ENCODE measurements at places on chromosomes 3 and 15.

DNA sequence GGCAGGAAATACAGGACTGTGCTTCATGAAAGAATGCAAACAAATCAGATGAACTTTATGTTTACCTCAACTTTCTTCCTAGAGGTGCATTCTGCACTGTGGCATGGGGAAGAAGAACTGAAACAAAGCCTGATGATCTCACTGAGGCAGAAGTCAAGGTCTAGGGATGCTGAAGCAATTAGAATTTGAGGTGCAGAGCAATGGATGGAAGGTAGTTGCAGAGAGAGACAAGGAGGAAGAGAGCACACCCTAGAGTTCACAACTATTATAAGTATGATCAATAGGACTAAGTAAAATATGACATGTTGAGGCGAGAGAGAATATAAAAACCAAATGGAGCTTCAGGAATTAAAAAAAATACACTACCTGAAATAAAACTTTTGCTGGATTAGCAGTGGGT, 420.1 kb downstream of the EDEM1 start:
- ATAC-seq, result no peak

DNA sequence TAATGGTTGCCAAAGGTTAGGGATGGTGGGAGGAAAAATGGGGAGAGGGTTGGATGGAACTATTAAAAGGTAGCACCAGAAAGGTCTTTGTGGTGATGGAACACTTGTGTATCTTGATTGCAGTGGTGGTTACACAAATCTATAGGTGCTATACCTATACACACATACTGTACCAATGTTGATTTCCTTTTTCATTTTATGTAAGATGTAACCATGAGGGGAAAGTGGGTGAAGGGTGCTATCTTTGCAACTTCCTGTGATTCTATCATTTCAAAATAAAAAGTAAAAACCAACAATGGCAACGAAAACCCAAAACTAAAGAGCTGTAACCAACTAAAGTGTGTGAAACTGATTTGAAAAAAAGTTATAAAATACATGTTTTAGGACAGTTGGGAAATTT, 761 bp upstream of the ZNF35 start:
- no peak for ATAC-seq

DNA sequence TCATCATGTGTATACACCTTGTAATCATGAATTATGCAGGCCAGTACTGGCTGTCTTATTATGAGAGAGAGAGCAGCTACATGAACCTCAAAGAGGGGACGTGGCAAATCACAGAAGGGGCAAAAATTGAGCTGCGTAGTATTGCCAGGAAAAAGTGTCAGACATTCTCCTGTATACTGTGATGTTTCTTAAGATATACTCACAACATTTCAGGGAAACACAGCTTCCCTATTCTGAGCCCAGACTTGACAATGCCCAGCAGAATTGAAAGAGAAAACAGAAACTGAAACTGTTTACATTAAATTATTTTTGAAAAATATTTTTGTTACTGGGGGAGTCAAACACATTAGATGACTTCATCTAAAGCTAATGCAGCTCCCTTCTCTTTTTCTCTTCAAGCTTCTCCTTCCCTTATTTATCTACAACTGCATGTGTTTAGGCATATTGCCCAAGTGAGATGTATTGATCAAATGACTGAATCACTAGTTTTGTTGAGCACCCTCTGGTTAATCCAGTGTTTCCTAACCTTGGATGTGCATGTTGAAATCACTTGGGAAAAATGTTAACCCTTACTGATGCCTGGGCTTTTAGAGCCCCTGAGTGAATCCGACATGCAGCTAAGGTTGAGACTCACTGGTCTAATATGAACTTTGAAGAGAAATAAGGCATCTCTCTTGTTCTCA, 39.5 kb downstream of the CADPS start:
- ATAC-seq, result no peak

DNA sequence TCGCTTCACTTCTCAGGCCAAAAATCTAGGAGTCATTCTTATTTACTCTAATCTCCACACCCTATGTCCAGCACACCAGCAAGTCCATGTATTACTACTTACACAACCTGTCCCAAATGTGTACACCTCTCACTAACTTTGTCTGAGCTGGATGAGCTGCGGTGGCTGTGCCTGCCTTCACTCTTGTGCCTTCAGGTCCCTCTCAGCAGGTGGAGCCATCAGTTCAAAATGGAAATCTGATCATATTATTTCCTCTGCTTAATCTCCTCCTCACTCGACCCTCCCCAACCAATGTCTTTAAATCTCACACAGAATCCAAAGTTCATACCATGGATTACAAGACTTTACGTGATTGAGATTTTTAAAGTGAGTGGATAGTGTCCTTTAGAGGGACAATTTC, 82.8 kb downstream of the SSR3 start:
- no peak for ATAC-seq

- ATAC-seq, result no peak
Measured at GRCh38 chr3:64837986-64838735, 150.4 kb upstream of the ADAMTS9 start.

- no peak for ATAC-seq
Measured at GRCh38 chr3:183061391-183062172, 37.7 kb downstream of the MCCC1 start.

DNA sequence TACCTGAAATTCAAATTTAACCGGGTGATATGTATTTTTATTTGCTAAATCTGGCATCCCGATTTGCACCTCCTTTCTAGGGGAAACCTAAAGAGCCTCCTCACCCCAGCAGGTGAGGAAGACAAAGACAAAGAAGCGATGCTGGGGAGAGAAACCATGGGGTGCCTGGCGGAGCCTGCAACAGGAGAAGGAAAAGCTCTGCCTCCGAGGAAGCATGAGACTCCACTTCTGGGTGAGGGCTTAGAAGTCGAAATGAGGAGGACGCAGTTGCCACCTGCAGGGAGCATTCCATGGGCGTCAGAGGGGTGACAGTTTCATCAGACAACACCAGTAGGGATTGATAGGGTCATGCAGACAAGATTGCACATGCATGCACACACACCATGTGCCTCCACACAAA, 30.5 kb upstream of the LYZL4 start:
- no peak for ATAC-seq

DNA sequence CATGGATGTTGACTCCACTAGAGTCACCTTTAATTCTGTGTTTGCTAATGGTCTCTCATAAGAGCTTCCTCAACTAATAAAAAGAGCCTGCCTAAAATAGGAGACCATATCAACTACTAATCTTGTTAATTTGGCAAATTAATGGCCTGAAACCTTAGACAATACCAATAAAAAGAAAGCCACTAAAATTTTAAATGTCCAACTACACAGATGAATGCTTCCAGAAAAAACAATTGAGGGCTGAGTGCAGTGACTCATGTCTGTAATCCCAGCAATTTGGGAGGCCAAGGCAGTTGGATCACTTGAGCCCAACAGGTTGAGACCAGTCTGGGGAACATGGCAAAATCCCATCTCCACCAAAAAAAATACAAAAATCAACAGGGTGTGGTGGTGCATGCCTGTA, 230.9 kb downstream of the NSUN3 start:
- peak; percentile 71 for ATAC-seq

DNA sequence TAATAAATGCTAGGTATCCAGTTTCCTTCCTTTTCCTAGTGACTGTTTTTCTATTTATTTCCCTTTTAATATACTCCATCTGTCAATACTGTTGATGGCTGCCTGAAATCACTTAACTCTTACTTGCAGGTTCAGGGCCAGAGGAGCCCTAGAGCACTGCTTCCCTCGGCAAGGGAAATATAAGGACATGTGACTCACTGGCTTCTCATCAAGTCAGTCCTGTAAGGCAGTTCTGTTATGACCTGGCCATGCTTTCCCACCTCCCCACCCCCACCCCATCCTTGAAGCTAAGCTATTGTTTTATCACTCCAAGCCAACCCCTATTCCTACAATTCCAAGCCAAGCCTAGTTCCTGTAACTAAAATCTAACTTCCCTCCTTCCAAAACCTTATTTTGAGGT, 800.7 kb downstream of the ROBO1 start:
- no peak for ATAC-seq

DNA sequence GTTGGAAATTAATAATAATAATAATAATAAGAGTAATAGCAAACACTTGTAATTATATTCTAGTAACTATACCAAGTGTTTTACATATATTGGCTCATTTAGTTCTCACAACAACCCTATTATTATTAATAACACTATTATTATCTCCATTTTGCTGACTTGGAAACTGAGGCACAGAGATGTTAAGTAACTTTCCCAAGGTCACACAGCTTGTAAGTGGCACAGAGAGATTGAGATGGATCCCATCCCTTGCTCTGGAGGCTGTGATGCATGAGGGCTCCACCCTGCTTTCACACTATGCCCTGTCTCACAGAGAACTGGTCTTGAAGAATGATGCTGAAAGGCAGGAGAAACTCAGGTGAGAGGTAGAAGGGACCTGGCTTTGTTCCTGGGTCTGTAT, 31.9 kb downstream of the TRIM42 start:
- no peak for ATAC-seq

DNA sequence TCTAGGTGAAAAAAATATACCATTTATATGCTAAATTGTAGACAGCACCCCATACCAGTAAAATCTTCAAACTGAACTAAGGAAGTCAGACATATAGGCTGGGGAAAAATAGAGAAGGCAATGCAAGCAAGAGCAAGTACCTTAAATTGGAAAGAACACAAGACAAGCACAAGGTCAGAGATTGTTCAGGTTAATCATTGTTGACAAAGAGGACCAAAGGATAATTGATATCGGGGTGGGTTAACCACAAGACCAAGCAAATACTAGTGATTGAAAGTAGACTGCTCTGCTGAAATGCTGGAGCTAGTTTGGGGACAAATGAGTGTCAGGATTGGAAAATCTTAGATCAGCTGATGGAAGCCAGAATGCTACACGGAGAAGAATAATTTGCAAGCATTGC, 499.8 kb downstream of the ROBO2 start:
- no peak for ATAC-seq

- no peak for ATAC-seq
Measured at GRCh38 chr3:46381625-46382024, 10.9 kb downstream of the CCR5 start.

DNA sequence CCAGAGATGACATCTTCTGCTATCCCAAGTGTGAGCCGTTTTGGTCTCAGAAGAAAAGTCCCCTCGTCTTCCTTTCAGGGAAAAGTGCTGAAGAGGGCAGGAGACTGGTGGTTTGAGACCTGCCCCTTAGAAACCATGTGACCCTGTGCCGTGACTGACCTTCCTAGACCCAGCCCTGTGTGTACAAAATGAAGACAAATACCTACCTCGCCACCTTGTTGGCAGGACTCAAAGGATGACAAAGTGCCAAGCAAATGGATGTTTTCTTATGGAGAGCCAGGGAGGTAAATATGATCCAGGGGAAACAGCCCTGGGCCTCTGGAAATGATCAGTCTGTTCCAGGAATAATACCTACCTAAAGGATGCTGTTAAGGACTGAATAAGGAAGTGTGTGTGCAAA, 41.3 kb downstream of the FAM174B start:
- no peak for ATAC-seq

DNA sequence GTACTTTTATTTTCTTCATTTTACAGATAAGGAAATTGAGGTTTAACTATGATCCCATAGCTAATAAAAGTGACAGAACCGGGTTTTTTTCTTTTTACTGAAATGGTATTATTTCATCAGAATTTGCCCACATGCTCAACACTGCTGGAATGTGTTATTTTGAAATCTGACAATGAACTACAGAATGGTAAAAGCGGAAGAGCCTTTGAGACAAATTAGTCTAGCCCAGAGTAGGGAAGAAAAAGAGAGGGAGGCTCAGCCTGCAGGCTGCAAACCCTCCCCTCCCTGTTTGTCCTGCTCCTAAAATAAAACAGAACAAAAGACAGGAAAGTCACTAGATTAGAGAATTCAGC, 100.3 kb upstream of the LIPC start:
- ATAC-seq, result no peak
